ENCODE measurements at places on chromosomes 5 and 9.

- no peak for DNase-seq
These were observed 3.5 kb upstream of the SPTAN1 start for GRCh38 chr9:128548876-128549275.

DNA sequence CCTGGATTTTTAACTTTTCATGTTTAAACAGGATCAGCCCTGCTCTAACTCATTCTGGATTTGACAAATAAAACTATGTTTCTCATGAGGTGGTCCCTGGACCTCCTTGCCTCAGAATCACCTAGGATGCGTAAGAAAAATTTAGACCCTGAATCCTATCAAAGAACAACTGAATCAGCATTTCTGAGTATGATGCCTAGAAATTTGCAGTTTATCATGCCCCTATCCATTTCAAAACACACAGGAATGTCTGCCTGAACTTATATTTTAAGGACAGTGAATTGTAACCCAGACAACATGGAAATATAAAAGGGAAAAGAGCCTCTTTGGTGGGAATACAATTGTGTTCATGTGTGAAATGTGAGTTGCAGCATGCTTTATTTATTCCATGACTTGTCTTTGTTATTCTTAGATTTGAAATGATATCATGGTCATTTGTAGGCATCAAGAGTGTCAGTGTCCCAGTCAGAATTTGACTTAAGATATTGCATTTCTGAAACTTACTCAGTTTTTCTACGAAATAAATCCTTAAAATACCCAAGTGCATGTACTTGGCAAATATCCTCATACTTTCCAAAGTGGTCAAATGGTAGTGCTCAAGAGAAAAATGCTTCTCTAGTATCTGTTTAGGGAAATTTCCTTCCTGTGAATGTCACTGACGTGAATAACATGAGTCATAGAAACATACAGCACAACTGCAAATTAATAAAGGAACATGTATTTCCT lies 144.3 kb downstream of the GIN1 start:
- no peak for DNase-seq

DNA sequence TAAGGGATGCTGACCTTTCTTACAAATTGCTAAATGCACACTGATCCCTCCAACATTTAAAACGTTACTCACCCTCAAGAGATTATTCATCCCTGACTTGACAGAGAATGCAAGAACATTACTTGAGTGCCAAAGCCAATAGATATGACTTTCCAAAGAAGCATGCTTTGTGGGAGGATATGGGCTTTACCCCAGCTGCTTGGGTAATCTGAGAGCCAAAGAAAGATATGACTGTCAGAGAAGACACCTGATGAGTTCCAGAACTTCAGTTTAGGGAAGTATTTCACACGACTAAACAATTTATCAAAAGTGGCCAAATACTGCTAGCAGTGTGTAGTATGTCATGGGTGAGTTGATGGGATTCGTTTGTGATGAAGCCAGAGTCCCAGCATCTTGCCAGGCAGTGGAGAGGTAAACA lies 7.4 kb upstream of the SPDL1 start:
- DNase-seq = no peak

DNA sequence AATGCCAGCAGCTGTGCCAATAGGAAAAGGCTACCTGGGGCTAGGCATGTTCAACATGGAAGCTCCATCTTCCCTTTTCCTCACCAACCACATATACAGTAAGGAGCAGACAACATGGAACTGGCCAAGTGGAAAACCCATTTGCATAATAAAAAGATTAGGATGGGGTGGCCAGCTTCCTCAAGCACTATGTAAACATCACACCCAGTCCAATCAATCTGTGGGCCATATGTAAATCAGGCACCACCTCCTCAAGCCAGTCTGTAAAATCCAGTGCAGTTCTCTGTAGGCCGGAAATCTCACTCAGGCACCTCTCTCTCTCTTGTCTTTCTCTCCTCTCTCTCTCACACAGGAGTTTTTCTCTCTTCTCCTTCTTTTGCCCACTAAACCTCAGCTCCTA lies 360.2 kb upstream of the GRIA1 start:
- no peak for DNase-seq

DNA sequence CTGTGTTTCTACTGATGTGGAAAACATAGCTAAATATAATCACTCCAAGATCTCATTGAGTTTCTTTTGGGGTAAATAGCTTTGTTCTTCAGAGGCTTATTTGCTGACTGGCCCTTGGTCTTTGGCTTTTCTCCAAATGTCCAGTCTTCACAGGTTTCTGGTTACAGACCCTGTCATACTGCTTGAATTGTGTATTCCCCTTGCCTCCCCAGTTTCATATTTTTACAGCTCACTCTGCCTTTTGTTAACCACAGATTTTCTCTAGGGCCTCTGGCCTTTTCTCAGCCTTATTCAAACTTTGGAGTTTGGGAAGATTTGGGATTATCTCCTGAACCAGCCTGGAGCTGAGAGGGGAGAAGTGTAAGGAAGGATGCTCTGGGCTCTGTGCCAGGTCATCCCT lies 23.9 kb downstream of the ISOC1 start:
- DNase-seq = no peak

GRCh38 chr5:176664479-176664878 lies 17.2 kb downstream of the TSPAN17 start:
- DNase-seq = no peak

- no peak for DNase-seq
These were observed 19.6 kb downstream of the SH2D3C start for GRCh38 chr9:127758843-127759242.

Measured in NCI-H1105 (cell line).